Stimulated activated naive CD8-positive, alpha-beta T cell treated with anti-CD3 and anti-CD28 coated beads, Interleukin-15, Interleukin-2, amounts not matched to agents 100 U/mL and 50 U/mL, for 24 hours (primary cell): ENCODE measurements at places on chromosomes 6 and 20.

DNA sequence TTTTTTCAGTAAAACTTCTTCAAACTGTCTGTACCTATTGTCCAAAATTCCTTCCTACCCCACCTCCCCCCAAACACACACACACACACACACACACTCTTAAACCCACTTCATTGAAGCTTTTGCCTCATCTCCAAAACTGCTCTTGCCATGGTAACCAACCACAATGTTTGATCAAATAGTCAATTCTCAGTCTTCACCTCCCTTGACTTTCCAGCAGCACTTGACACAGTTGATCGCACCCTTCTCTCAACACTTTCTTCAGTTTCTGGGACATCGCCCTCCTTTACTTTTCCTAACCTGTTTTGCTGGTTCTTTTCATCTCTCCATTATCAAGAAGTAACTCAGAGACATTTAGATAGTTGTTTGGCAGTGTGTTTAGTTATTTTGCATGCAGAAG is 71.5 kb upstream of the COL21A1 start:
- no peak for DNase-seq

GRCh38 chr6:110017946-110018345 is 39.8 kb downstream of the GPR6 start:
- no peak for DNase-seq

- DNase-seq: no peak
Measured at GRCh38 chr6:140773276-140773675, 1359.4 kb upstream of the GJE1 start.

DNA sequence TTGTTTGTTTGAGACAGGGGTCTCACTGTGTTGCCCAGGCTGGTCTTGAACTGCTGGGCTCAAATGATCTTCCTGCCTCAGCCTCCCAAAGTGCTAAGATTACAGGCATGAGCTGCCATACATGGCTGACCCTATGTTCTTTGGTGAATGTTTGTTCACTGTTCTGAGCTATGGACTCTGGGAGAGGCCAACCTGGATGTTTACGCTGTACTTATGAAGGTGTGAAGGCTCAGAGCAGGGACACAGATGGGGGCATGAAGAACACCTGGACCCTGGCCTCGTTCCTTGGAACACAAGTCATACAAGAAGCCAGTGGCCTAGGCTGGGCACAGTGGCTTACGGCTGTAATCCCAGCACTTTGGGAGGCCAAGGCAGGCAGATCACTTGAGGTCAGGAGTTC is 21.1 kb upstream of the CD24 start:
- DNase-seq: no peak

DNA sequence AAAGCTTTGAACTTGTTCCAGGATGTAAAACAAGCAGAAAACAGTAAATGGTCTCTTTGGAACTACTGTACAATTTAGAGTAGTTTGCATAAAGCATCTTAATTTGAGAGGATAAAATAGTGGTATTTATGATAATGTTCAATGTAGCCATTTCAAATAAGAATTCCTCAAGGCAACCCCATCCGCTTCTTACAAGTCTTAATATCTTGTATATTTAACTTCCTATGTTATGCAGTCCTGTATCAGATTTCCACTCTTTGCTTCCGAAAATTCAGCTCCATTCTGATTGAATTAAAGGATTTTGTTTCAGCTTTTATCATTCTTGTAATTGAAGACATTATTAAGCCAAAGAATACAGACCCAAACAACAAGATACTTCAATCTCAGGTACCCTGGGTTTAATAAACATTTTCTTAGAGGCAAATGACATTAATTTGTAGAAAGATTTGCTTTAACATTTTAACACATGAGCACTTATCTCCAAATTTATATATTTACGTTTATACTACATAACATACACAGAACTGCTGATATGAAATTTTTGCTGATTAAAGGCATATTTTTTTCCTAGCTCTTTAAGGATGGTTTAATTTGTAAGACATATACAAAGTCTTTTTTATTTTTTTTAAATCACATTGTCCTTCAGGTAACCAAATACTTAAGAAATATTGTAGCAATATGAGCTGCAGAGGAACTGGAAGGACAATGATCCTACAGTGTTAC is 131.1 kb upstream of the BEND3 start:
- DNase-seq: no peak

GRCh38 chr20:62795023-62795761 is 1.1 kb upstream of the MRGBP start:
- peak; percentile 82 for DNase-seq

DNA sequence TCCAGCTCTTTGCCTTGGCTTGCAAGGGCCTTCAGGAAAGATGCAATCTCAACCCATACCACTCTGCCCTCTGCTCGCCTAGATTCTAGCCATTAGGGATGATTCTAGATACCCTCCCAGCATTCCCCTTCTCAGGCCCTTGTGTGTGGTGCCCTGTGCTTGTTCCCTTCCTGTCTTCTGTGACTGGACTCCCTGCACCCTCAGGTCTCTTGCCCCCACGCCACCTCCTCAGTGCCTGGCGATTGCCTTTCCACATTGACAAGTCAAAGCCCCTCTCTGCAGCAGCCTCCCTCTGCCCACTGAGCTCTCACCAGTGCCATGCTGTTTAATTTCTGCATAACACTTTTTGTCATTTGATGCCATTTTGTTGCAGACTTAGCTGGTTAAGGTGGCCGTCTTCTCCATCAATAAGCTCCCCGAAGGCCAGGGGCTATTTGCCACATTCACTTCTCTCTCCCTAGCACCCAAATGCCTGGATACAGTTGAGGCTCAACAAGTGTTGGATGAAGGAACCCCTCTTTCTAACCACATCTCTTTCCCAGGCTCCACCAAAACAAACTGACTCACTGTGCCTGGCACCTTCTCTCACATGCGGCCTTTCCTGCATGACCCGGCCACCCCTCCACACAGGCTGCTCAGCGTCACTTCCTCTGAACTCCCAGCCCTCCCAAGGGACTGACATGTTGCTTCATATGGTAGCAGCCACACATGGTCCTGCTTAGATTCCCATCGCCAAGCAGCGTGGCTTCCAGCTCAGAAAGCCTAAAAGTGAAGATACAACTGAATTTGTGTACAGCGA is 4.6 kb upstream of the TXNDC5 start:
- DNase-seq: no peak

DNA sequence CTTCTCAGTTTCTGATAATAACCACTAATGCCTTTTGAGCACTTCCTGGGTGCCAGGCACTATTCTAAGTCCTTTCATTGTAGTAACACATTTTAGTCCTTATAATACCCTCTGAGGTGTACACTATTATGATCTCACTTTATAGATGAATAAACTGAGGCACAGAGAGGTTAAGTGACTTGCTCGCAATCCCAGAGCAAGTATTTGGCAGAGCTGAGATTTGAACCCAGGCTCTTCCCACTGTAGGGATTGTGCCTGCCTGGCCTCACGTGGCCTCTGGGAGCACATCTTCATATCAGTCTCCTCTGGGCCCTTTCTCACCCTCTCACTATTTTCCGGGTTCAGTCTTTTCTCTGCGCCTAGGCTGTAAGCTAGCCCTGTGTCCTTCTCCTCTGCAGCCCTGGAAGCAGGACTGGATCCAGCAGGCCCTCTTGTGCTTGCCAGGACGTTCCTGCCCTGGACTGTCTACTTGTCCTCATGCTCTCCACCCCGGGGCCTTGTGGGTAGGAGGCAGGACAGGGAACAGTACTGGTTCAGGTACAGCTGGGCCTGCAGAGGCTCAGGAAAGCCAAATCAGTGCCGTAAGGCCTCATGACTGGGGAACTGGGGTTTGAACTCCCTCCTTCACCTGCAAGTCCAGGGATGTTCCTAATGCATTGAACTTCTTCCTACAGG is 139.6 kb downstream of the VEGFA start:
- no peak for DNase-seq

GRCh38 chr20:57843941-57844625 is 134.3 kb upstream of the PMEPA1 start:
- DNase-seq: no peak

- DNase-seq: no peak
Measured at GRCh38 chr6:122734529-122735395, 44.8 kb upstream of the FABP7 start.

DNA sequence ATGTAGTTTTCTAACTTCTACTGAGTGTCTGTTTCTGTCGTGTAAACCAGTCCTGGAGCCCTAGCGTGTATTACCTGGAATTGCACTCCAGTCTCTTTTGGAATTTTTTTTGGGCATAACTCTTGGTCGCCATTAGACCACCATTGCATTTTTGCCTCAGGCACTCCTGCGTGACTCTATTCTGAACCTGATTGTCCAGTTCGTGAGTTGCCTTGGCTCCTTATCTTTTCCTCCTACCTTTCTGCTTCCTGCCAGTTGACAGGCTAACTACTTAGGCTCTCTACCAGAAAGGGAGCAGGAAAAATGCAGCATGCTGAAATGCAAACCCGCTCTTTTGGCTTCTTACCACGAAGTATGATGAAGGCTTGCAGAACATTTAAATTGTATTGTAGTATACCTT is 490.9 kb upstream of the SOX4 start:
- DNase-seq: no peak

- no peak for DNase-seq
Measured at GRCh38 chr6:10210052-10210451, 204.8 kb downstream of the TFAP2A start.

DNA sequence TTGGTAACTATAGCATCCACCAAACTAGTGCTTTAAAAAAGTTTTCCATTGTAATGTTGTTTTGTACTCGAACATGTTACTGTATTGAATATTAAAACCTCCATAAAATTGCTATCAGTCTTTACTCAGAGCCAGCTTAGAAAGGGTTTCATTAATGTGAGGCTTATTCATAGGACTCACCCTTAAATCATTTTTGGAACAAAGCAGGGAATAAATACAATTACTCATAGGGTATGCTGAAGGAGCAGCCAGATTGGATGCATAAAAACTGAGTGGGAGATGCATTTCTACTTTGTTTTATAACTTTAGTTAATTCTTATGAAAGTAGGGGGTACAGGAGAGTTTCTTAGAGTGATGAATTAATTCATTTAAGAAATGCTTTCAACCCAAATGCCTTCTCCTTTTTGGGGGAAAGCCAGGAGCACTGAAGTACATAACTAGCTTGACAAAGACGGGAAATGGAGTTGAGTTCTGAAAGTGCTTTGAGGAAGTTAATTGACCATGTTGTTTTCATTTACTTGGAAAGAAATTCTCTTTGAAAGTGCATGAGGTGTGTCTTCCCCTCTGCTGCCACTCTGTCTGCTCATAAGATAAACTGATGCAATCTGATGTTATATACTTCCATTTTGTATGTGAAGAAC is 90.3 kb downstream of the RNF144B start:
- no peak for DNase-seq

GRCh38 chr6:122033564-122034181 is 365.8 kb upstream of the HSF2 start:
- DNase-seq: no peak

GRCh38 chr20:23125159-23125558 is 39.0 kb upstream of the CD93 start:
- no peak for DNase-seq

- DNase-seq: no peak
Measured at GRCh38 chr20:2900845-2901592, 27.7 kb downstream of the PTPRA start.

GRCh38 chr20:17824676-17825251 is 125.0 kb downstream of the BANF2 start:
- DNase-seq: no peak

DNA sequence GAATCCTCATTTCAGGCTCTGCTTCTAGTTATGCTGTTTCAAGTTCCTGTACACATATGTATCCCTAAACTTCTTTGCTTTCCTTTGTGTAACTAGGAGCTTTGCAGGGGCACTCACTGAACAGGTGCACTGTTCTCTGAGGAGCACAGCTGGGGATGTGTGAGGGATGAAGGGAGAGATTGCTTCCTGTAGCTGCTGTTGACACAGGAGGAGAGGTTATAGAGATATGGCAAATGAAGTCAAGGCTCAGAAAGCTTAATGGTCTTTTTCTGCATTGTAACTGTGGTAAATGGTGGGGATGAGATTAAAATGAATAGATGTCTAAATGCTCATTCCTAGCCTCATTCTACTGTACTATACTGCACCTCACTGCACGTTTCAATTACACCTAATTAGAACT is 454.3 kb downstream of the BTBD3 start:
- no peak for DNase-seq

DNA sequence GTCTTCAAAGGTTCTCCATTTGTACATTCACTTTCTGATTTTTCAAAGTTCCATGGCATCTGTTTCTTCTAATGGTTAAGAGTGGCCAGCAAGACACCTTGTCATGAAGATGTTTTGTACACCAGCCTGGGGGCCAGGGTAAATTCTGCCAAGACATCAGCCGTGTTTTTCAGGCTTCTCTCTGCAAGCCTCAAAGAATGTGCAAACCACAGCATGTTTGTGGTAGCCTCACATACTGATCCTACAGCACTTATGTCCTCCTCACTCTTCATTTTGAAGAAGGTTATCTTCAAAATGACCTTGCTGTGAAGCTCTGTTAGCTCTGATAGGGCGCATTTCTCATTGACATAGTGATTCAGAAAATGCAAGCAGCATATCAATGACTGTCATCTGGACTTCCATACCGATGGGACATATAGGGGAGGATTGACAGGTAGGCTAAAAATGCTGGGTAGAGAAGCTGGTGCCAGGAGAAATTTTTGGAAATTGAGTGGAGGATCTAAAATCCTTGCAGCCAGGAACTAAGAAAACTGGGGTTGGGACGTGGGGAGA is 59.3 kb upstream of the SPTLC3 start:
- no peak for DNase-seq

DNA sequence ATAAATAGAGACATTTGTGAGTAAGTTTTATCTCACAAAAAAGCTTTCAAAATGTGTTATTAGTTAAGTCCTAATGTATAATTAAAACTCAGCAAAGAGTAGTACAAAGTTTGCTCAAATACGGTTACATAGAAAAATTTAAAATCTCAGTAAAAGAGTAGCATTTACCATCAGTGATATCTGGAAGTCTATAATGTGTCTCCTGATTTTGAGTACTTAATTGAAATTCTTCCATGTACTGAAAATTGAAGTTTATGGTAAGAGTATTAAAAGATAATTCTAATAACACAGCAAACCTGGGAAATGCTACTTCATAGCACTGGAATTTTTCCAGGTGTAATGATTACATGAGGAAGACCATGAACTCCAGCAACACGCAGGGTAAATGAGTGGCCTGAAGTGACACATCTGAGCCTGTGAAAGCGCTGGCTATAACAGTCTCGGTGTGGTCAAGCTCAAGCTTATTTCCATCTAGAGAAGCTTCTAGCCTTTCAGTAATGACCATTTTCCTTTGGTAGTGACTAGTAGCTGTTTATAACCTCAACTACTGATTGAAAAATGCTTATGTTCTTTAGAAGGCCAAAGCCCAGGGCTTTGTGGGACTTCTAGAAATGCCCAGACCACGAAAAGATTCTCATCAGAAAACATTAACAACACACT is 203.2 kb downstream of the ISM1 start:
- no peak for DNase-seq

DNA sequence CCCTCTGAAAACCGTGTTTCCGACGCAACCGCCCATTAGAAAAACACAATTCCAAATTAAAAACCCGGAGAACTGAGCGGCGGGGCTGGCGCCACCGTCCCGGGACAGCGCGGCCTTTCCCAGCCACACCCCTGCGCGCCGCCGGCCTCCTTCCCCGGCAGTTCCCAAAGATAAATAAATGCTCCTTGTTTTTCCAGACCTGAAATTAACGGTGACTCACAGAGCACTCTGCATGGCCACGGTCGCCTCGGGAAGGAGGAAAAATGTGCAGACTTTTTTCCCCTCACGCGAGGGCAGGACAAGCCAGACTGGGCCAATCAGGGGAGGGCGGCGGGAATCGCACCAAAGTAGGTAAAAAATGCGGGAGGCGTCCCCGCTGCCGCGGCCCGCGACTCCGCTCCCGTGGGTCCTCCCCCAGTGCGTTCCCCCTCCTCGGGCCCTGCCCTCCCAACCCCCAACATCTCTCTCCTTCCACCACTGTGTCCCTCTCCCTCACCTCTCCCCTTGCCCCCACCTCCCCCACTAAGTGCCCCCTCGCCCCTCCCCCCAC is 828 bp upstream of the DSTN start:
- peak; percentile 35 for DNase-seq
